ENCODE measurements at places on chromosomes 7 and 10. TPM values are rescaled to one million over a fixed set of nuclear protein-coding genes. Genes with fewer than 3 reads are reported as not detected.

GRCh38 chr7:2211259-2211880, 21.4 kb downstream of the MAD1L1 start:
- DNase-seq, result no peak

- no peak for DNase-seq
These were observed 75.5 kb downstream of the RPS24 start for GRCh38 chr10:78109210-78109609.

DNA sequence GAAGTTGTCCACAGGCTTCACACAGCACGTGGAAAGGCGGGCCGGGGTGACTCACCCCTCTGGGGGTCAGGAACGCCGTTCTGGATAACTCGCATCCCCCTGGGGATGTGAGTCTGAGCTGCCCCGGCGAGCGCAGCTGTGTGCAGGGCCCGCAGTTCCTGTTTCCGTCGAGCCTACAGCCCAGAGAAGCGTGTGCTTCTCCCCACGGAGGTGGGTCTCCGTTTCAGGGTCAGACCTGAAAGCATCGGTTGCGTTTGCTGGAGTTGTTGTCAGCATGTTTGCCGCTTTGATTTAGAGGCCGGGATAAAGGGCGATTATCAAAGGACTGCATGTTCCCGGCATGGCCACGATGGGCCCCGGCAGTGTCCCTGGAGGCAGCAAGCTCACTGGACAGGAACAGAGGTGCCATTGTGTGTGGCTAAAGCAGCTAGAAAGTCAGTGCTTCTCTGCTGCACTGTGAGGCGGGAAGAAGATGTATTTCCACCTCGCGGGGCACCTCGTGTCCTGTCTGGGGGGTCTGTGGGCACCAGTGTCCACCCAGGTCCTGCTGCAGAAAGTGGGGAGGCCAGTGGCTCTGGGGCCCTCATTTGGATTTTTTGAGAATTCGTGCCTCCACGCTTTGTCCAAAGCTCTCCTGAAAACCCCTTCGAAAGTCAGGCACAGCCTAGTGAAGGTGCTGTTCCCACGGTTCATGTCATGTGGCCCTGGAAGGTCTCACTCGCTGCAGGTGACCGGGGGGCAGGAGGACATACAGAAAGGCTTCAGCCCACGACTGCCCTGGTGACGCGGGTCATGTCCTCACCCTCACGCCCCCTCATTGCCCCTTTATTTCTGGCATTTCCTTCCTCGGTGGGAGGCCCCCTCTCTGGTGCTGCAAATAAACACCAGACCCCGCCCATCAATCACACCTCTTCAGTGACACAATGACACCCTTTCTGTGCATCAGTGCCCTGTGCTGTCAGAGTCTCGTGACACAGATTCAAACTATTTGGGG, 27.4 kb upstream of the GDI2 start:
- no peak for DNase-seq

DNA sequence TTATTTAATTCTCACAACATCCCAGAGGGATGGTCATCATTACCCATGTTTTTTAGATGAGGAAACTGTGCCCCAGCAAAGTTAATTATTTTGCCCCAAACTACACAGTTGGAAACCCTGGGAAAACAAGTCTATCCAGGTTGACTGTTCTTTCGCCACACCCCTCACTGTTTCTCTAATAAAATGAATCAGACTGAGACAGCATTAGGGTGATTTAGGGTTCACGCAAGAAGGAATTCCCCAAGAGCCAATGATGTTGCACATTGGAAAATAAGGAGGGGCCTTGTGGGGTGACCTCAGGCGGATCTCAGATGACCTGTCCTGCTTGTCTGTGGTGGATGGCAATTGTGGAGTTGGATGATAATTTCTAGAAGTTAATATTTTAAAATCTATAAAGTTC, 135.7 kb upstream of the TBX20 start:
- DNase-seq, result no peak

- no peak for DNase-seq
These were observed 76.5 kb downstream of the FAM53B start for GRCh38 chr10:124667425-124668345.

GRCh38 chr7:30923009-30923773, 11.5 kb downstream of the AQP1 start:
- no peak for DNase-seq

Gene TMEM26
- polyA plus RNA-seq, result not detected

Gene MDFIC
- polyA plus RNA-seq, result 6.7 TPM

Gene SMO
- polyA plus RNA-seq, result 6.2 TPM

Gene SRGN
- polyA plus RNA-seq, result 3.2 TPM

Gene CACNB2
- 0.15 TPM for polyA plus RNA-seq

Measured in keratinocyte (primary cell).